ENCODE measurements at places on chromosomes 16 and 17.

GRCh38 chr17:48330887-48331286, 99.1 kb downstream of the SKAP1 start:
- no peak for DNase-seq

GRCh38 chr17:30519707-30520106, 42.5 kb downstream of the GOSR1 start:
- DNase-seq, result peak; percentile 30

DNA sequence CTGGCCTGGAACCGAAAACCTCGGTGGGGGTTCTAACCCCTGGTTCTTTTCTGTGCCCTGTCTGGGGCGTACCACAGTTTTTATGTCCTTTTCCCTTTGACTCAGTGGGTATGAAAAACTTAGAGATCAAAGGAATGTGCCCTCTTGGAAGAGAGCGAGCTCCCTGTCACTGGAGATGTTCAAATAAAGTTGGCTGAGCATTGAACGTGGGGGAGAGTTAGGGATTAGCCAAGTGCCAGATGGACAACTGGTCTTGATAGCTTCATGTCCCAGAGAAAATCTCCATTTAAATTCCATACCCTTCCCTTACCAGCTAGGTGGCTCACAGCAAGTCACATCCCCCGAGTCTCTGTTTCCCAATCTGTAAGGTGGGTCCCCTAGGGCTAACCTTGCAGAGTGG, 9.5 kb downstream of the ADGRG1 start:
- no peak for DNase-seq

GRCh38 chr16:55151561-55152305, 172.3 kb upstream of the IRX6 start:
- DNase-seq, result no peak

DNA sequence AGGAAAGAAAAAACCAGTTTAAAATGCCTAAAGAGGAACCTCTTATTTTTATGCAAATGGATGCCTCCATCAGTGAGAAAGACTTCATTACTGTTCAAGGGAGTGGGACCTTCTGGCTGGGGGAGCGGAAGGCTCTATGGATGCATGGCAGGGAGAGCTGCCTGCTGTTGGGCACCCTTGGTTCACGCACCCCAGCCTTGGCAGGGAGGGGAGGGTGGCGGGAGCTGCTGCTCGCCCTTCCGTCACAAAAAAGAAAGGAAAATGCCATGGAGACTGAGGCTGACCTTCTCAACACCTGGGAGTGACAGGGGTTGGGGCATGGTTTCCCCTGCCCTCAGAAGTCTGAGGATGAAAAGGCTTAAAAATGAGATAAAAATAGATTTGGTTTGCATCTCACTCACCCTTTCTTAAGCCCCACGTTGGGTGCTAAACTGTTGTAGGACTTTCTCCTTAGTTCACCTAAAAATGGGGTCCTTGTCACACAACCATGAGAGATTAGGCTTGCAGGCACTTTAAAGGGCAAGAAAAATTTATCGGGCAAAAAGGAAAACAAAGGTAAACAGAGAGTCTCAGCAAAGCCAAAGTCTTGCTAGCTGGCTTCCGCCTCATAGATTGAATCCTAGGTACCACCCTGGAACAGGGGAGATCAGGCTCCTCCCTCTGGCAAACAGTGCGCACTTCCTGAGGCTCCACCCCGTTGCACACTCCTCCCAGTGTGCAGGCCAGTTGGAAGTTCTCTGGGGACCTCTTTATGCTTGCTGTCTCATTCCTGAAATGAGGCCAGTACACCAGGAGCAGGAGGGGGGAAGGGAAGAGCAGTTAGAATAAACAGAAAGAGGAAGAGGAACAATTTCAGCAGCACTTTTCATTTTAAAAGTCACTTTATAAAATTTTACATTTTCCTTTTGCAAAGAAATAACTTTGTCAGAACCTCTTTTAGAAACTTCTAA, 31.6 kb downstream of the PHKB start:
- no peak for DNase-seq

- DNase-seq, result no peak
These were observed 3.2 kb upstream of the HAP1 start for GRCh38 chr17:41737680-41738023.

- DNase-seq, result peak; percentile 83
These were observed 81.1 kb downstream of the ANKRD11 start for GRCh38 chr16:89409161-89409711.

DNA sequence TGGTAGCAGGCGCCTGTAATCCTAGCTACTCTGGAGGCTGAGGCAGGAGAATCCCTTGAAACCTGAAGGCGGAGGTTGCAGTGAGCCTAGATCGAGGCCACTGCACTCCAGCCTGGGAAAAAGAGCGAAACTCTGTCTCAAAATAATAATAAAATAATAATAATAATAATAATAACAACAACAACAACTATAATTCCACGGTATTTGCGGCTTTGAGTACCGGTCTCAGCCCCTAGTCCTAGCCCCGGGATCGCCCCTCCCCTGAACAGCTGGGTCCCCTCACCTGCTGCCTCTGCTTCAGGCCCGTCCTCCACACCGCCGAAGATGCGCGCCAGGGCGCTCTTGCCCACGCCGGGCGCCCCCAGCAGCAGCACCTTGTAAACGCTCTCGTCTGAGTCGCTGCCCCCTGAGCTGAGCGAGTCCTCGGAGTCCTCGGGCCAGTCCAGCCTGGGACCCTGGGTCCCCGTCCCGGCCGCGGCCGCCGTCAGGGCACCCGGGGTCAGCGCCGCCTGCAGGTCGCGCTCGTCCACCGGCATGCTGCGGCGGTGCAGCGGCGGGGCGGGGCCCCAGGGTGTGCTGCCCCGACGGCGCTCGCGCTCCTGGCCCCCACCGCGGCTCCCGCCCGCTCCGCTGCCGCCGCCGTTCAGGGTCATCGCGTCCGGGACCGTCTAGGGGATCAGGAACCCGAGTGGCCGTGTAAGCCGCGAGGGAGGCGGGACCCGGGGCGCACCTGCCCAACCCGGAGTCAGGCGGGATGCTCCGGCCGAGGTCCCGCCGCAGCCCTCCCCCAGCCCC, 611 bp downstream of the RRAD start:
- no peak for DNase-seq

DNA sequence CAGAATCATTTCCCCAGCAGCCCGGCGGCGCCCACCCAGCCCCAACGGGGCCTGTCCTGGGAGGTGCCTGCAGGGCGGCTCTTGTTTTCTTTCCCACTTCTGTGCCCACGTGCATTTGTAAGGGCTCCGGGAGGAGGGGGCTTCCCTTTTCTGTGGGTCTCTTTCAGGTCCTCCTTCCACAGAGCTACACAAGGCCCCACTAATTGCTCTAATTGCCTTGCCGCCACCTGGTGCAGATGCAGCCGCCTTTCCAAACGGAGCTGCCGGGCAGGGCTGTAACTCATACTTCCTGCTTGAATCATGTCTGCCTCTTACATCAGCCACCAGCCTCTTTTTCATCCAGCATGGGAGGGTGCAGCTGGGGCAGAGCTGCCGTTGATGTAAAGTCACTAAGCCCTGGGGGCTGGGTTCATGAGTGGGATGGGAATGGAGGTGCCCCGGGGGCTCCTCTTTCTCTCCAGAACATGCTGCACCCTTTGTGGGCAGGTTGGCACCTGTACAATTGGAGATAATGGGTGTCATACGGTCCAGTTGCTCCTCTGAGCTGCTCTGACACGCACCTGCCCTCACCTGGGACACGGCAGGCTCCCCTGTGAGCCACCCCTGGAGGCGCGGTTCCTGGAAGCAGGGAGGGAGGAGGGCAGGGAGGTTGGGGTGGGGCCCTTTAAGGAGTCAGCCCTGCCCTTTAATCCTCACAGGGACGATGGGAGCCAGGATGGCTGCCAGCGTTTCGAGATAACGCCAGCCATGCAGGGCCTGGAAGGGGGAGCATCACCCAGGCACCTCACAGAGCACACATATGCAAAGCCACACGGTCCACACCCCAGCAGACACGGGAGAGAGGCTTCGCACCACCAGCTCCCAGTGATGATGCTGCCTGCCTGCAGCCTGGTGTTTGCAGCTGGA, 41.1 kb upstream of the KLHDC4 start:
- peak; percentile 100 for DNase-seq

GRCh38 chr16:28001184-28001583, 62.3 kb downstream of the GSG1L start:
- DNase-seq, result no peak

DNA sequence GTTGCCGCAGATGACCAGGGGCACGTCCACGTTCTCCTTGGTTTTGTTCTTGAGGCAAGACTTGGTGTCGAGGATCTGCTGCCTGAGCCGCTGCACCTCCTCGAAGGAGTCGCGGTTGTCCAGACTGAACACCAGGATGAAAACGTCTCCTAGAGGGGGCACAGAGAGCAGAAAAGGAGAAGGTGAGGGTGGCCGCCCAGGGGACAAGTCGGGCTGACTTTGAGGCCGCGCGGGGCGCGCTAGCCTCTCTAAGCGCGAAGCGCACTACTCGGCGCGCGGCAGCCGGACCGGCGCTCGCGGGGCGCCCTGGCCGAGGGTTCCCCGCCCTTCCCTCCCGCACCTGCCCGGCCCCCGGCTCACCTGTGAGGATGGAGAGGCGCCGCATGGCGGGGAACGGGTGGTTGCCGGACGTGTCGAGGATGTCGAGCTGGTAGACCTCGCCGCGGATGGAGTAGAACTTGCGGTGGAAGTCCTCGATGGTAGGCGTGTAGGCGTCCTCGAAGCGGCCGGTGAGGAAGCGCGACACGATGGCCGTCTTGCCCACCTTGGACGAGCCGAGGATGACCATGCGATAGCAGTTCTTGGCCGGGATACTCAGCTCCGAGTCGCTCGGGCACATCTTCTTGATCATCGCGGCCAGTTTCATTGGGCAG, 533 bp downstream of the RASD1 start:
- DNase-seq, result peak; percentile 37

DNA sequence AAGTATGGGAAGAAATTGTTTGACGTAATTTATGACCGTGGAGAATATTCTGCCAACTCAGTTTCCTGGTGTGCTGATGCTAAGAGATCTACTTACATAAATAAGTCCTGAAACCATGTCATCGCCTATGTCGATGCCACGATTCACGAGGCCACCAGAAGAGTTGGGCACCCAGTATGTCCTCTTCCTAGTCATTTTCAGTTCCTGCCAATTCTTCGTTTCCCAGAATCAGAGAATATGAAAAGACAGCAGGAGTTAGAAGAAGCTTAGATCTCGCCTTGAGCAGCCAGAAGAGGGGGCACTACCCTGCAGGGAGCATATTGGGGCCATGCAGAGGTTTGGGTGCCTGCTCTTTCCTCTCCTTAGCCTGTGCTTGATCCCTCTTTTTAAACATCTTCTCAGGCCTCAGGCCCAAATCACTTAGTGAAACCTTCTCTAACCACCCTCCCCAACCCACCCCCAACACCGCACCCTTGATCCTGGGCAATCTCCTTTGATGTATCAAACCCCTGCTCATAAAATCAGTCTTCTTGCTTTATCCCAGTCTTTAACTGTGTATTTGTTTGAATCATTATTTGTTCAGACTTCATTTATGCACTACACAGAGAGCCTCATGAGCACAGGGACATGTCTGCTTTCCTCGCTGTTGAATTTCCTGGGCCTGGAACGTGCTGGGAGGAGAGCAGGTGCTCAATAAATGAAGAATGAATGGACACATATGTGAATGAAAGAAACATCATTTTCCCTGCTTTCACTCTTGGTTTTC, 12.2 kb upstream of the LONP2 start:
- DNase-seq, result peak; percentile 53

DNA sequence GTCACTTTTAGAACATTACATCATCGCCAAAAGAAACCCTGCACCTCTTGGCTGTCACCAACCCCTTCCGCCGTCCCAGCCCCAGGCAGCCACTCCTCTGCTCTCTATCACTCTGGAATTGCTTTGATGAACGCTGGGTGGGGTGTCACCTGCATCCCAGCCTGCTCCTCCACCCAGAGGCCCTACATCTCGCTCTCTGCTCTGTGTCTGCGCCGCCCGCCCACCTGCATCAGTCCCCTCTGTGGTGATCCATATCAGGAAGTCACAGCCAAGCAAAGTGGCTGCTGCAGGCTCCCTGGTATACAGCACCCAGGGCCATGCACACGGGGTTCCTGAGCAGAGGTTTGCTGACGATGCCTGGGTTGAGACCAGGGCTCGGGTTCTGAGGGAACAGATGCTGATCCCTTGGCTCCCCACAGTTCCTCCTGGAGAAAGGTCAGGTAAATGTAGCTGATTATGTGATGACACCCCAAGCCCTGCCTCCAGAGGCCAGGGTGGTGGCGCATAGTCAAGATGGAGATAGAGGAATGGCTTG, 30.8 kb downstream of the MPRIP start:
- DNase-seq, result no peak

DNA sequence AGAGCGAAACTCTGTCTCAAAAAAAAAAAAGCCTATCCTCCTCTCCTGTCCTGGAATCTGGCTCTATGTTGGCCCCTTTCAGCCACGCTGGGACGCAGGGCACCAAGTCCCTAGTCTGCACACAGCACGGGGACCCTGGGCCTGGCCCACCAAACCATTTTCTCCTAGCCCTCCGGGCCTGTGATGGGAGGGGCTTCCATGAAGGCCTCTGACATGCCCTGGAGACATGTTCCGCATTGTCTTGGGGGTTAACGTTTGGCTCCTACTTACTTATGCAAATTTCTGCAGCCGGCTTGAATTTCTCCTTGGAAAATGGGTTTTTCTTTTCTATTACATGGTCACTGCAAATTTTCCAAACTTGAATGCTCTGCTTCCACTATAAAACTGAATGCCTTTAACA, 12.6 kb upstream of the GPT2 start:
- no peak for DNase-seq

DNA sequence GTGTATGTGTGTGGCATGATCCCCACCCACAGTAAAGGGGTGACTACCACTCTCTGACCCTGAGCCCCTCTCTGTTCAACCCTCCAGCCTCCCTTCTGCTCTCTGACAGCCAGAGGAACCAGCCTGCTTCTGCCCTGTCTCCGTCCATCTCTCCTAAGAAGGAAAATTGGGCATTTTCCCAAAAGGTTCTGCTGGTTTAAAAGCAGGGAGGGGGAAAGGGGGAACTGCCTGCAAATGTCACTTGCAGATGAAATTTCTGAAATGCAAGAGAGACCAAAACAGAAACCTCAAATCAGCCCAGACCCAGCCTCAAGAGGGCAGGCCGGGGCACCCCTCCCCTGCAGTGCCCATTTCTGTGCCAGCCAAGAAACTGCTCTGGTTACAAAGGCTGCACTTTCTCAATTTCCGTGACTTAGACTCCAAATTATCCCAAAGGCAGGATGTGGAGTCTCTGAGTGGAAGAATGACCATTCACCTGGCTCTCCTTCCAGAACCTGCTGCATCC, 197.9 kb downstream of the RBFOX3 start:
- no peak for DNase-seq

- DNase-seq, result peak; percentile 88
These were observed 59.4 kb upstream of the SIAH1 start for GRCh38 chr16:48444574-48444973.

Measured in epithelial cell of esophagus (primary cell).